ENCODE measurements at places on chromosomes 7 and 10. TPM values are rescaled to one million over a fixed set of nuclear protein-coding genes. Genes with fewer than 3 reads are reported as not detected.

DNA sequence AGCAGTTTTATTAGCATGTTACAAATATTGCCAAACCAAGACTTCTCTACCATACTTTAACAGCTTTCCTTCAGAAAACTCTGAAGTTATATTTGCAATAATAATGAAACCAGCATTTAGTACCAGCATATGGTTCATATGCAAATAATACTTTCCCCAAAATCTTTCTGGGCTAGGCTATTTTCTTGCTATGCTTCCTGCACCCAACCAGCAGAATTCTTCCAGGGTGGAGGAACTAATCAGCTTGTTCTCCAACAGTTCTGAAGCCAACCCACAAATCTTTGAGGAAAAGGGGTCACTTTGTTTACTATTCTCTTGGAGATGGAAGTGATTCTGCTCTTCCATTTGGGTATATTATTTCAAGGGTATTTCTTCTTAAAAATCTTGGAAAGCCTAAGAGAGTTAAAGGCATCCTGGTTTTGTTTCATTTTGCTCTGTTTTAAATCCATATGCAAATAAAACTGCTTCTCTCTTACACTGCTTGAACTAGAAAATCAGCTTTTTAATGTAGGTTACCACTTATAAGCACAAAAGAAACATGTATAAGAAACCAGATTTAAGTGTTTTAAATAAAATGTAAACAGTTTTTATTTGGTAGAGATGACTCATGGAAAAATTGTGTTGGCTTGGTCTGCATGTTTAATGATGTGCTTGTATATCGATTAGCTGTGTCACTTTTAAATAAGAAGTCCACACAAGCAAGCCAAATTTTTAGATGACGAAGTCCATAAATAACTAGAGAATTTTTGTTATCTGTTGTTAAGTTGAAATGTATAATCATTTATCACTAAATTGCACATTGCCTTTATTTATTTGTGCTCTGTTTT lies 103.7 kb downstream of the HECTD2 start:
- no peaks in the 10 kb centered on the region for H3K27me3 ChIP-seq
- no peak overlapping the region for H3K4me3 ChIP-seq
- no peaks in the 10 kb centered on the region for H3K4me1 ChIP-seq
- H3K27ac ChIP-seq = no peak overlapping the region
- DNase-seq = no peak

GRCh38 chr10:127614484-127615017 lies 65.4 kb downstream of the NPS start:
- no peaks in the 10 kb centered on the region for H3K4me1 ChIP-seq
- H3K27ac ChIP-seq = no peak overlapping the region
- no peaks in the 10 kb centered on the region for H3K27me3 ChIP-seq
- DNase-seq = no peak
- H3K4me3 ChIP-seq = no peak overlapping the region
- no peaks in the 10 kb centered on the region for H3K36me3 ChIP-seq

- H3K4me3 ChIP-seq = no peak overlapping the region
- no peak for DNase-seq
- H3K27me3 ChIP-seq = no peaks in the 10 kb centered on the region
- no peaks in the 10 kb centered on the region for H3K4me1 ChIP-seq
These were observed 15.0 kb downstream of the ANKRD1 start for GRCh38 chr10:90905925-90906324.

GRCh38 chr10:77422491-77423338 lies 214.9 kb downstream of the KCNMA1 start:
- H3K36me3 ChIP-seq = no peaks in the 10 kb centered on the region
- H3K4me1 ChIP-seq = no peaks in the 10 kb centered on the region
- DNase-seq = no peak
- no peaks in the 10 kb centered on the region for H3K27me3 ChIP-seq
- H3K27ac ChIP-seq = no peak overlapping the region
- no peak overlapping the region for H3K4me3 ChIP-seq

DNA sequence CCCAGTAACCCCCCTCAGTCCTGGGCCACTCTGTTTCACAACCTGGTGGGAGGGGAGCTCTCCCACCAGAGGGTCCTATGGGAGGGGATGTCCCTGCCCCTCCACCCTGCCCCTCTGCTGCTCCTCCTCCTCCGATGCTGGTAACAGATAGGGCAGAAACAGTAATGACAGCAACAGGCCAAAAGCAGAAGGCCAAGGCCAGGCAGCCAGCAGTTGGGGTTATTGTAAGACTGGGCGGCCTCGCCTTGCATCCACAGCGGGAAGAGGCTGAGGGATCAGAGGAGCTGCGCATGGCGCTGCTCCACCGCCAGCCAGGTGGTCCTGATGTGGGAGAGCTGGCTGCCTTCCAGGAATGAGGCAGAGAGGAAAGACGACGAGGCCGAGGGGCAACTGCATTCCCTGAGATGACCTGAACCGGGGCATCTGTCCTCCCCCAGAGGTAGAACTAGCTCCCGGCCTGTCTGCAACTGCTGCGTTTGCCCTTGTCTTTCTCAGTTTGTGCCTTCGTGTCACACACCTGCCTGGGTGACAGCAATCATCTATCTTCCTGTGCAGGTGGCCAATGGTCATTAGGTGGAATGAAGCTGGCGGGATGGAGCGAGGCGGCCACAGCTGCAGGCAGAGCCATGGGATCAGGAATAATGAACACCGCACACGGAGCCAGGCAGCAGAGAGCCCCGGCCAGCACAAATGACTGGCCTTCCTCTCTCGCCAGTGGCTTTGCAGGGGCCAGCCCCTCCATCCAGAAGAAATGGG lies 54.0 kb upstream of the CACUL1 start:
- no peak overlapping the region for H3K4me3 ChIP-seq
- no peaks in the 10 kb centered on the region for H3K4me1 ChIP-seq
- DNase-seq = no peak
- no peak overlapping the region for H3K27ac ChIP-seq

DNA sequence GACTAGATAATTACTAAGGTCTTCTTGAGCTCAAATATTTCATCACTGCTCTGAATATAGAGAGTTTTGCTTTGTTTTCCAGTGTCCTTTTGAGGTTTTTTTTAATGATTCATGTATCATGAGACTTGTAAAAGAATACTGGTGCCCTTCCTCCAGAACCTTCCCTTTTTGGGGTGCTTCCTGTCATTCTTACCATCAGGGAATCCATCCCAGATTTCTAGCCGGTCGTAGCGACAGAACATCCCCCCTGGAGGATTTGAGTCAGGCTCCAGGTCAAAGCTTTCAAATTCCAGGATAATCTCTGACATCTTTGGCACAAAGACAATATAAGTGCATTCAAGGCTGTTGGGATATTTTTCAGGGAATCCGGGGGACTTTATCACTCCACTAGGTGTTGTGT lies 71.0 kb downstream of the NRP1 start:
- no peak overlapping the region for H3K4me3 ChIP-seq
- H3K27me3 ChIP-seq = no peaks in the 10 kb centered on the region
- H3K4me1 ChIP-seq = peaks cover 24% of the 10 kb centered on the region
- H3K27ac ChIP-seq = peak overlapping the region; percentile 80
- H3K36me3 ChIP-seq = no peaks in the 10 kb centered on the region

DNA sequence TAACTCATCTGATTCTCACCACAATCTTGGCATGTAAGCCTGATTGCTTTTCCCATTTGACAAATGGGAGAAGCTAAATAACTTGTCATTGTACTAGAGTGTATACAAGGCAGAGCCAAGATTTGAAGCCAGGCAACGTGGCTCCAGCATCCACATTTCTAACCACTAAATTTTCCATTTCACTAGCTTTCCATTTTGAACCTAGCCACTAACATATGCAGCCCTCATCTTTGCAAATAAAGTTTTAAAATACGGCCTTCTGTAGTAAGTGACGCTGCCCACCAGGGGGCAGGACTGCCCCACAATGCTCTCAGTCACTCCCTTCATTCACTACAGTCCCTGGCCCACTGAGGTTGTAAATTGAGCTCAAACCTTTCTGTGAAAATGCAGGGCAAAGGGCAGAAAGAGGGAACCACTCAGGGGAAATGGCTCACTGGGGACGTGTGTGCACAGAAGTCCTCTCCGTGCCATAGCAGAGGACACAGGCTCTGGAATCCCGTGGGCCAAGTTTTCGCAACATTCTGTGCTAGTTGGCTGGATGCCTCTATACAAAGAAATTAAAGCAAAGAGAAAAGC lies 315.7 kb downstream of the TNS3 start:
- peak overlapping the region; percentile 55 for H3K27ac ChIP-seq
- H3K27me3 ChIP-seq = no peaks in the 10 kb centered on the region
- no peaks in the 10 kb centered on the region for H3K4me1 ChIP-seq
- H3K4me3 ChIP-seq = peak overlapping the region; percentile 11

DNA sequence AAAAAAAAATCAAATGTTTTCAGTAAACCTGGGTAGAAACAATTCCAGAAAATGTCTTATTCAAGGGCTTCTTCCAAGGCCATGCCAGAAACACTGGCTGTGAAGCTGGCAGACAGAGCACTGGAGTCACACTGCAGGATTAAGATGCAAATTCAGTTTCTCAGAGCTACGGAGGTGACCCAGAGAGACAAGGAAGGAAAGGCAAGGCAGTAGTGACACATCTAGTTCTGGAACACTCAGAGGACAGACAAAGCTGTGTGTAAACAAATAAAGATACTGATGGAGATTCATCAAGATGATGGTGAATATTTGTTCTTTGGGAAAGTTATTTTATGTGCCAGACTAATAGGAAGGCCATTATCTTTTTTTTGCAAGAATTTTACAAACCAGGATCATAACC lies 608.3 kb upstream of the C7orf33 start:
- no peak for DNase-seq
- no peak overlapping the region for H3K4me3 ChIP-seq
- no peak overlapping the region for H3K27ac ChIP-seq
- no peaks in the 10 kb centered on the region for H3K27me3 ChIP-seq

DNA sequence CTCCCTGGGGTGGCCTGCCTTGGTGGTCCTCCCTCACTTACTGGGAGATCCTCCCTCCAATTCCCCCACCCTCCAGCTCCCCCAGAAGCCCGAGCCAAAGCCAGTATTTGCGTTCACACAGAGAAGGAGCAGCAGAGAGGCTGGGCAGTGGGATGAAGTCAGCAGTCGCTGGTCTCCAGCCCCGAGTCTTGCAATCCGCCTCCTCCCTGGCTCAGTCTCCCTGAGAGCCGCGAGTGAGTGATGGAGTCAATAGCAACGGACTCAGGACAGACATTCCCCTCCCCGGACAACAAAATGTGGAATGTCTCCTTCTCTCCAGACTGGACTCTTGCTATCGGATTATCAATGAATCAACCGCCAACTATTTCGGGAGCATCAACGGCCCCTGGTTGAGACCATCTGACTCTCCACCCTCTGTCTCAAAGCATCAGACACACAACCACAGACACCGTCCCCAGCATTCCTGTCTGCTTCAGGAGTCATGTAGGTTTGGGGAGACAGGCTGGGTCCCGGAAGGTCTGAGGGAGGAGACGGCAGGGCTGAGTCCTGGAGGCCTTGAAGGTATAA lies 178.4 kb downstream of the SH3PXD2A start:
- no peak overlapping the region for H3K4me3 ChIP-seq
- H3K27ac ChIP-seq = no peak overlapping the region
- no peaks in the 10 kb centered on the region for H3K4me1 ChIP-seq
- no peak for DNase-seq
- H3K27me3 ChIP-seq = no peaks in the 10 kb centered on the region

DNA sequence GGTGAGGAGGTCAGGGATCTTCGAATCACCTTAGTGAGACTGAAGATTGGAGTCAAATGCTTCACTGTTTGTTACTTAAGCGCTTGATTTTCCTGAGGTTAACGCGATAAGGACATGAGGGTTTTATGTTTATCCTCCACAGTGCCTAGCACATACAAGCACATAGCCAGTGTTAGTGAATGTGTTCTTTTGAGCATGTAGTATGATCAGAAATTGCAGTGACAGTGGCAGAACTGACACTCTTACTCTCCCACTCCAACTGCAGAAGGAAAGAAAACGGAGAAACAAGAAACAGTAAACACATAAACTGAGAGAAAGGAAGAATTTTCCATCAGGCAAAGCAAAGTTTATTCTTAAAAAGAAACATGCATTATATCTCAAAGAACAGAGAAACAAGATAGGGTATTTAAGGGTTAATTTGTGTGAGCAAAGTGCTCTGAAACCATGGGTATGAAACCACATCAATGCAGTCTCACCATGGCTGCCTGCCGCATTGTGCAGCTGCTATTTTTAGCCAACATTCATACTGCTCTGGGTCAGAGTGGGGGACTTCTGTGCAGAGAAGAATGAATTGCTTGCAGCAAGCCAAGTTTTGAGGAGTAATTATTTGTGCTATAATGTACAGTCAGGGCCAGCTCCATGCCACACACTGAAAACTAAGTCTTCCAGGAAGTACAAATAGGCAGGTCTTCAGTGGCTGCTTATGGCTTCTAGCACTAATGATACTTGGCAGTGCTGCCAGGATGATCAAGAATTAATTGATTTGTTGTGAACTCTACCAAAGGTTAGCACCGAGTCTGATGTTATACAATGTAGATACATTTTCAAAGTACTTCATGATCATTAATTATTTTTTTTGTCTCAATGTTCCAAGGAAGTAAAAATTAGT lies 152.0 kb downstream of the MACC1 start:
- H3K4me1 ChIP-seq = no peaks in the 10 kb centered on the region
- no peak overlapping the region for H3K4me3 ChIP-seq
- H3K27me3 ChIP-seq = no peaks in the 10 kb centered on the region
- H3K36me3 ChIP-seq = no peaks in the 10 kb centered on the region
- no peak for DNase-seq

DNA sequence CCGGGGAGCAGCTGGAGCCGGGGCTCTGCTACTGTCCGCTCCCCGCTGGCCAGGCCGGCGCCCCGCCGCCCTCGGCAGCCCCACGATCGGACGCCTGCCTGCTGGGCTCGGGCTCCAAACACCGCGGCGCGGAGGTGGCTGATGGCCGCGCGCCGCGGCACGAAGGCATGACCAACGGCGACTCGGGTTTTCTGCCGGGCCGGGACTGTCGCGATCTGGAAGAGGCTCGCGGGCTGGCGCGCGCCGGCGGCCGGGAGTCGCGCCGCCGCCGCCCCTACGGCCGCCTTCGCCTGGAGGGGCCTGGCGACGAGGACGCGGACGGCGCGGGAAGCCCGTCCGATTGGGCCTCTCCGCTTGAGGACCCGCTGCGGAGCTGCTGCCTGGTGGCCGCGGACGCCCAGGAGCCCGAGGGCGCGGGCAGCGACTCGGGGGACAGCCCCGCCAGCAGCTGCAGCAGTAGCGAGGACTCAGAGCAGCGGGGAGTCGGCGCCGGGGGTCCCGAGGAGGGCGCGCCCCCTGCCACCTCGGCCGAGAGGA lies 570 bp downstream of the TBC1D12 start:
- peak overlapping the region; percentile 94 for H3K4me3 ChIP-seq
- H3K27ac ChIP-seq = peak overlapping the region; percentile 97
- H3K36me3 ChIP-seq = no peaks in the 10 kb centered on the region
- no peaks in the 10 kb centered on the region for H3K27me3 ChIP-seq

- H3K27ac ChIP-seq = no peak overlapping the region
- no peak for DNase-seq
- H3K36me3 ChIP-seq = no peaks in the 10 kb centered on the region
These were observed 118.2 kb downstream of the VIPR2 start for GRCh38 chr7:159026271-159027055.

GRCh38 chr10:124041675-124042445 lies 51.5 kb downstream of the CHST15 start:
- H3K4me1 ChIP-seq = peaks cover 2% of the 10 kb centered on the region
- H3K27me3 ChIP-seq = no peaks in the 10 kb centered on the region
- DNase-seq = no peak
- peaks cover 32% of the 10 kb centered on the region for H3K36me3 ChIP-seq

- H3K36me3 ChIP-seq = peaks cover 5% of the 10 kb centered on the region
- no peaks in the 10 kb centered on the region for H3K27me3 ChIP-seq
- peaks cover 30% of the 10 kb centered on the region for H3K4me1 ChIP-seq
These were observed 26.3 kb downstream of the CRCP start for GRCh38 chr7:66140924-66141323.

Gene HOXA11
- not detected for total RNA-seq

Gene ORAI2
- 2.9 TPM for total RNA-seq

Gene TMEM120A
- 69.3 TPM for total RNA-seq

Gene IFIT1
- total RNA-seq = 8.6 TPM

Gene OR6V1
- not detected for total RNA-seq

Gene MYOZ1
- not detected for total RNA-seq

Gene CHST15
- total RNA-seq = 9.2 TPM

Gene HHEX
- total RNA-seq = 37.7 TPM
